ELR (cell line): ENCODE measurements at places on chromosomes 2 and 18.
A peak's percentile ranks its signal among the peaks of the same experiment; 100 is the strongest.

- DNase-seq: no peak
These were observed 288.6 kb downstream of the NDUFA10 start for GRCh38 chr2:239736358-239737143.

- peak; percentile 87 for DNase-seq
These were observed 238.7 kb downstream of the TGIF1 start for GRCh38 chr18:3688690-3689089.

- no peak for DNase-seq
These were observed 27.0 kb downstream of the TFPI start for GRCh38 chr2:187527262-187527661.

- no peak for DNase-seq
These were observed 46.0 kb downstream of the LAMA1 start for GRCh38 chr18:7071600-7071999.

DNA sequence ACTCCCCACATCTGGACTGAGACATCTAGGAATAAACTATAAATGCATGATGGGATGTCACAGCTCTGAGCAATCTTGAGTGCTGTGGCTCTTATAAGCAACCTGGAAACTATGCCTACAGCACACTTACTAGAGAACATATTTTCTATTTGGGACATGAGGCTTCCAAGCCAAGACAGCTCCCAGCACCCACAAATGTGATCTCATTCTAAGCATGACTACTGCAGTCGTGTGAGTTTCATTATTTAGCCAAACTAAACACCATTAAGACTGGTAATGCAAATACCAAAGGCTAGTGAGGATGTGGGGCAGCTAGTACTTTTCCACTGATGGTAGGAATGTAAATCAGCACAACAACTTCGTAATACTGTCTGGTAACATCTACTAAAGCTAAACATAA lies 72.5 kb downstream of the RTTN start:
- peak; percentile 69 for DNase-seq

- DNase-seq: no peak
These were observed 19.4 kb downstream of the CDH20 start for GRCh38 chr18:61352611-61353010.

DNA sequence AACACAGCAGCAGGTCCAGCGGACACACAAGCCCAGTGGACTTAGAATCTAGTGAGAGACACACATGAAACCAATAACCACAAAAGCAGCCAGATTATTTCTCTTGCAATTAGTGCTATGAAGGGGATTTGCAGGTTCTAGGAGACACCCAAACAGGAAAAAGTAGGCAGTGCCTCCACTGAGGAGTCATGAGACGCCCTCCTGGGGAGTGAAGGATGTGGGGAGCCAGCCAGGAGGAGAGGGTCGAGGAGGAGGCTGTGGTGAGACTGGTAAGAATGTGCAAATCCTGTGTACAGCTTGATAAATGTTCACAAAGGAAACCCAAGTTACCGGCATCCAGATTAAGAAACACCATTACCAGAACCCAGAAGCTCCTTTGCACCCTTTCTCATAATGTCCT lies 2.7 kb upstream of the CAPN13 start:
- no peak for DNase-seq

- no peak for DNase-seq
These were observed 531.5 kb downstream of the ADCYAP1 start for GRCh38 chr18:1436199-1436598.

DNA sequence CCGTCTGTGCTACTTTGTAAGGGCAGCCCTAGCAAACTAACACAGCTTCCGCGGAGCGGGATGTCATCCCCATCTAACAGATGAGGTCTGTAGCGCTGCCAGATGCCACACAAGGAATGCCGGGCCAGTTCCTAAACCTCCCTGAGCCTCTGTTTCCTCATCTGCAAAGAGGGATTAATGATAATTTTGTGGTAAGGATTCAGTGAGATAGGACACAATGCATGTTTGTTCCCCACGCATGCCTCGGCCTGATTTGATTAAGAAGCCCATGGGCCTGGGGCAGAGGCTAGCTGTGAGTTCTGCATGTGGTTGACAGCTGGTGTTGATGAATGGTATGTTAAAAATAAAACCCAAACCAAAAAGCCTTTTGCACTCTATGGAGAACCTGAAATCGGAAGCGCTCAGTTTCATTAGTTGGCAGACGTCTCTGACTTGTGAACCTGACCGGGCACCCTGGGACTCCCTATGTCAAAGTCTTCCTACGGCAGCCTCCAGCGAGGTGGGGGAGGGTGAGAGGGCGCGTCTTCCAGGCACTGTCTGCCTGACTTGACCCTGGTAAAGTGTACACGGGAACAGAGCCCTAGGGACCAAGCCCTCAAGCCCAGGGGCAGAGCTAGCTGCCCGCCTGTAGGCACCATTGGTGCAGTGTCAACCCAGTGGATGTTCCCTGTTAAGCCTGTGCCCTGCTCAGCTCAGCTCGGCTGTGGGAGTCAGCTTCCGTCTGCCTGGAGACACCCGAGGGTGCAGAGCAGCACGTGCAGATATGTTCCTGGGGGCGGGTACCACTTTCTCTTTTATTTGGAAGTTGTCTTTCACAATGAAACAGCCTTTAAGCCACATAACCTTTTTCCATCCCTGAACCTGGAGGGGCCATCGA lies 14.8 kb upstream of the INHBB start:
- no peak for DNase-seq

- peak; percentile 91 for DNase-seq
These were observed 6.5 kb upstream of the KCNG2 start for GRCh38 chr18:79790996-79791972.

- DNase-seq: no peak
These were observed 74.9 kb upstream of the MYL1 start for GRCh38 chr2:210389856-210390255.

DNA sequence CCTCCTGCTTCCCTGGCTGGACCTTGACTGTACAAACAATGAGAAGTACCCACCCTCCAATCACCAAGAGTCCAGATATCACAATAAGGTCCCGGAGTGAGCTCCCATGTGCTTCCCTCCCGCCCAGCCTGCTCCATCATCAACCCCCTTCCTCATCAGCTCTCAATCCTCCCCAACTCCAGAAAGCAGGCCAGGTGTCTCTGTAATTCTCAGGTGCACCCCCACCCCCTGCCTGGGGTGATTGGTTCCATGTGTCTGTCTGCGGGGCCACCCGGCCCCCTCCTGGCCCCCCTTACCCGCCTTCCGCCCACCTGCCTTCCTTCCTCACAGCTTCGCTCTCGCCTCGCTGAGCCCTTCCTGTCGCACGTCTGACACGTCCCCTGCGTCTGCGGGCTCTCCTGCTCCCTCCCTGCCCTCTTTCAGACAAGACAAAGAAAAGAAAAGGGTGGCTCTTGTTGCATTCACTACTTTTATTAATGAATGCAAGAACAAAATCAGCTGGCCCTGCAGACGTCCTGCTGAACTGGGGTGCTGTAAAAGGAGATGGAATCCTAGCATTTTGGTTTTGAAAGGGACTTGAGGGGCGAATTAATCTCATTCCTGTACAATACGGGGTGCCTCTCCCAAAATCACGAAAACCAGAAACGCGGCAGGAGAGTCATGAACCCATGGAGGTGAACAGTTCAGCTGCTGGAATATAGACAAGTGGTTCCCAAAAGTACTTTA lies 26.5 kb upstream of the IGFBP2 start:
- no peak for DNase-seq

- peak; percentile 9 for DNase-seq
These were observed 24.3 kb downstream of the INPP5D start for GRCh38 chr2:233084488-233084887.

DNA sequence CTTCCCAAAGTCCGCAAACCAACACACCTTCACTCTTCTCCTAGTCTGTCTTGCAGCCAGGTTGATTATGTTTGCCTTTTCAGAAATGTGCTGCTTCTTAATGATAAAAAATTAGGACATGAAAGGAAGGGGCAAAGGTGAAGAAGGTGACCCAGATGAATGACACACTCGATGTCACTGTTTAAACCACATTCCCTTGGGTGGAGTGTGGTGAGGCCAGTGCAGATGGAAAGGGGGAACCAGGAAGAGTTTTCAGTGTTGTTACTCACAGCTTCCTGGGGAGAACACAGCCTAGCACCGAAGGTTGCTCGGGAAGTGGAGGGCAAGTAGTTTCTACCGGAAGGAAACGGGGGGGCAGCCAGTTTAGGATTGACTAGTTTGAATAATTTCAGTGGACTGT lies 57.2 kb upstream of the BOD1L2 start:
- DNase-seq: no peak

DNA sequence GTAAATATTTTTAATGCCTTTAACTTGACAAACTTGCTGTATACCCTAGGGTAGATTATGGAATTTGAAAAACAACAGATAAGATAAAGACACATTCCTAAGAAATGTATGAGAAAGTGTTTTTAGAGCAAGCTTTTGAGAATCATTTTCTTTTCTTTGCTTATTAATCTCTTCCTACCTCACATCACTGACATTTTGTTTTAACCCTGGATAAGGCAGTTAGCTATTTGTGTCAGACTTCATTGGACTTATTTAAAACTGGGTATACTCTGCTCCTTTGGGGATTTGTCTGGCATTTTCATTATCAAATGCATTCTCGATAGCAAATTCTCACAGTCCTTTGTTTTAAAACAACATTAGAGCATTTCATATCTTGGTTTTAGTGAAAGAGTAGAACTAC lies 17.2 kb downstream of the EML4 start:
- DNase-seq: no peak

DNA sequence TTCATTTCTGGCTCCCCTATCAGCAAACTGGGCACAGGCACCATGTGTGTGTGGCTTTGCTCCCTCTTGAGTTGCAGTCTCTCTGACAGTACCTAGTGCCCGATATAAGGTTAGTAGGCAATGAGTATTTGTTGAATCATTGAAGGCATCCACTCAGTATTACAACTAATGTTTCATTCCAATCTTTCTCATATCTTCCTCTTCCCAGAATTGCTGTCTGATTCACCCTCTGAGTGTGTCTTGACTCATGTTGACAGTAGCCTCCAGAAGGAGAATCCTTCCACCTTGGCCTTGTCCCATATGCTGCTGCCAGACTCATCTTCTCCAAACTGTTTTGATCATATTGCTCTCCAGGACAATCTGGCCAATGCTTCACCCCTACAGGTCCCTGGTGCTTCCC lies 202.5 kb downstream of the LRRTM1 start:
- DNase-seq: peak; percentile 49

DNA sequence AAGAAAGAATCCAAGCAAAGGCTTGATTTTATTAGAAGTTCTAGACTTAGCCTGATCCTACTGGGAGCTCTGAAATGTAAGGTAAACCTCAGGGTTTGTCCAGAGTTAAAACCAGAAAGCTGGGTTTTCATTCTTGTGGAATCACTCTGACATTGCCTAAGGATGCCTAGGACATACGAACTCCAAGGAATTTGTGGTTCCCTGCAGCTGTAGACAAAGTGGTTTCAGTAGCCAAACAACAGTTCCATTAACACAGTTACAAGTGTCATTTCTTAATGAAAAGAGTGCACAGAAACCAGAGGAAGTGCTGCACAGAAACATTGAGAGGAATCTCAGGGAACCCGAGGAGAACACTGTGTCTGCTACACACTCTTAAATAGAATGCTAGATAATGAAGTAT lies 221.4 kb upstream of the ST6GAL2 start:
- no peak for DNase-seq

GRCh38 chr2:100880730-100881129 lies 60.8 kb downstream of the NPAS2 start:
- peak; percentile 56 for DNase-seq

- DNase-seq: peak; percentile 50
These were observed 889 bp downstream of the ZC3H15 start for GRCh38 chr2:186486651-186487647.

GRCh38 chr2:56148825-56149224 lies 35.0 kb upstream of the CCDC85A start:
- no peak for DNase-seq

GRCh38 chr2:241215421-241215820 lies 26.9 kb downstream of the ANO7 start:
- DNase-seq: no peak

- DNase-seq: no peak
These were observed 172.2 kb downstream of the ASB1 start for GRCh38 chr2:238598802-238599530.

DNA sequence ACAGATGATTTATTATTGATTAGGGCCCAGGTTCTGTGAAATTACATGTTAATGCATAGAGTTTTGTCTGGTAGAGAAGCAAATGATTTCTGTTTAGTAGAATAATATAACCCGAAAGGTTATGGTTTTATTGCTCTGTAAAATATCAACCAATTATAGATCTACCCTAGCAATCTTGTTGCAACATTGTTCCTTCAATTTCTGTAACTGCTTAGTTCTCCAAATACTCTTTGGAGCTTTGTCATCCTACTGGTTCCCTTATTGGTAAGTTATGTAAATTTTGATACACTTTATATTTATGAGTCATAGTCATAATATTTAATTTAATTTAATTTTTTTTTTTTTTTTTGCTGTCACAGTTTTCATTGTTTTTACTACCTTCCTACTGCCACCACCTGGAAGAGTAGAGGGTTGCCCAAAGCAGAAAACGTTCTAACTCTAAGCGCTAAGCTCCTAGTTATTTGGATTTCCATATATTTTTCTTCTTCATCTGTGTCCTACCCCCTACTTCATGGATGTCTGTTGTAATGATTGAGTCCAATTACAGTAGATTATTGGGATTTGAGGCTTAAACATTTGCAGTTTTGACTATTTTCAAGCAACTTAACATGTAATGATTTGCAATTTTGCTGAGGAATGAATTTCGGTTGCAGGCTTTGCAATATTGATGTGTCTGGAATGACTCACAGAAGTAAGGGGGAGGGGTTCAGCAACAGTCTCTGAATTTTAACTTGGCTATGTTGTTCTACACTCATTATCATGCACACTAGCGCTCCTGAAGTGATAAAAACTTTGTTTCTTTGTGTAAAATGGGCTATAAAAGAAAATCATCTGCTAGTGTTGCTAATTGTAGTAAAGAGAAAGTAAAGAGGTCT lies 51.1 kb downstream of the NABP1 start:
- peak; percentile 44 for DNase-seq

DNA sequence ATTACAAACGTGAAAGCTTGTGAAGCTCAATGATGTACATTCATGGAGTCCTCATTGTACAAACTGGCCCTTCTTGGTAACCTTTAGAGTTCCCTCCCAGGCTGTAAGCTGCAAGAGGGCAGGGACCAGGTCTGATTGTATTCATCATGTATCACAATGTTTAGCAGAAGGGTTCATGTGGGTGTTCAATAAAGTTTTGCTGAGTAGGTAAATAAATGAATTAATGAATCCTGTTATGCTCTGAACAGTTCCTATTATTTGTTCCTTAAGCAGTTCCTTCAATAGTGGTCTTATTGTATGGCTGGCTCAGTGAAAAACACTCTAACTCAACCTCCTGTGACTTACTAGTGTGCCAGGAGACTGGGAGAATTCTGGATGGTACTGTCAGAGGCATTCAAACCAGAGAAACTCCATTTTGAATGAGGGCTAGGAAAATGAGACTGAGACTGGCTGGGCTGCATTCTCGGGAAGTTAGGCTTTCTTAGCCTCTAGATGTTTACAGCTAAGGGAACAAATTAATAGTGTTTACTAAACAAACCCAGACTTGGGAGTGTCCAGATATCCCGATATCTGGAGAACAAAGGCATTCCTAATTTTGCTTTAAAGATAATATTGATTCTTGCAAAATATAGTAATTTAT lies 1.8 kb upstream of the ACVR1 start:
- DNase-seq: no peak
